Stromal cell of bone marrow (primary cell): ENCODE measurements at places on chromosomes 12 and 14.

GRCh38 chr12:123787466-123787865 is 25.4 kb downstream of the DNAH10 start:
- DNase-seq: no peak

- no peak for DNase-seq
Measured at GRCh38 chr12:111692575-111693210, 6.8 kb downstream of the ACAD10 start.

- no peak for DNase-seq
Measured at GRCh38 chr14:69259527-69260189, at the start of gene GALNT16. Gene GALNT16 (plus strand): TSS chr14:69260158. CDS start chr14:69260291, 133 bp downstream.

DNA sequence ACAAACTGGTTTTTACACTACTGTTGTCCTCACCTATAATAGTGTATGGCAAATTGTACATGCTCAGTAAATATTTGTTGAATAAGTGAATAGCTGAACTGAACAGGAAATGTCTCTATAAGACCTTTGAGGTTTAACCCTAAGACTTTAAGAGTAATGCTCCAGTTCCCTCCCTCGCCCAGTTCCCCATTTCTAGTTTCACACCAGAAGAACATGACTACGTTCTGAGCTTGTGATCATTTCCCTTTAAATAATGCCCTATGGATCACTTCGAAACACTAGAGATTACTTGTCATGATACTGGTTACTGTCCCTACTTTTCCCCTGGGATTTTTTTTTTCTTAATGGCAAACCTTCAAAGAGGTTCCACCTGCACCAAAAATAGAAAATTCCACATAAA is 69.3 kb downstream of the PRKD1 start:
- no peak for DNase-seq

DNA sequence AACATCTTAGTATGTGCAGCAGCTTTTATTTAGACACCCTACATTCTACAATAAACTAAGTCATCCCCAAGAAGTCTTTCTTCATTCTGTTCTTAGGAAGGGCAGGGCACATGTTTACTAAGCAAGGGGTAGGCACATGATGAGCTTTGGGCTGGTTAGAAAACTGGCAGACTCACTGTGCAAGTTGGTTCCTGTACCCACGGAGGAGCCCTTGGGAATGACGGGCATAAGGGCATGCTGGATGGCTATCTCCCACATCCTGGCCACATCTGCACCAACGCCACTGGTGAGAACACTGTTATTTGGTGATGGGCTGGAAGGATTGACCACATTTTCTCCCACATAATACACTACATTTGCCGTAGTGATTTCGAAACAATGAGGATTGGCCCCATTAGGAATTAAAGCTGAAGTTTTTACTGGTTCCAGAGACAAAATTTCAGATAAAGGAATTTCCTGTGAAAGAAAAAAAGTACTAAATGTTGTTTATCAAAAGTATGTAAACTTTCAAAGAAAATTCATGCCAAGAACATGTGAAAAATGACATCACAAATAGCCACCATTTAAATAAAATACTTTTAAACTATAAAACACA is 297.0 kb downstream of the PRKD1 start:
- no peak for DNase-seq

GRCh38 chr12:50615907-50616296 is 111.1 kb downstream of the DIP2B start:
- DNase-seq: no peak

DNA sequence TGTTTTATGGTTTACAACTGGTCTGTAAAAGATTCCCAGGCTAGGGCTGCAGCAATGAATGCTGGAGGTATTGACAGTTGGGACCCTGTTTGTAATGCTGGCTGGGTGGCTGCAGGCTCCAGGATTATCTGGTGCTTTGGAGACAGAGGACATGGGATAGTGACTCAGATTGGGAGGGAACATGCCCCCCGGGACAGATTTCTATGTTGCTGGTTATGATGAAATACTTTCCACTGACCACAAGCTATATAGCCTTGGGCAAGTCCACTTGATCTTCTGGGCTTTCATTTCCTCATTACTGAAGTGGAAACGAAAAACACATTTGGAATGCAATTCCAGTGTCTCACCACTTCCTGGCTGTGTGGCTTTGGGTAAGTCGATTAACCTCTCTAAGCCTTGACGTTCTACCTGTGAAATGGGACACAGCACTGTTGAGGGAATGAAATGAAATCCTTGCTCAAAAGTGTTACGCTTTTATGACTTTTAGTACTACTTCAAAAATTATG is 6.3 kb upstream of the TPCN1 start:
- peak; percentile 98 for DNase-seq

DNA sequence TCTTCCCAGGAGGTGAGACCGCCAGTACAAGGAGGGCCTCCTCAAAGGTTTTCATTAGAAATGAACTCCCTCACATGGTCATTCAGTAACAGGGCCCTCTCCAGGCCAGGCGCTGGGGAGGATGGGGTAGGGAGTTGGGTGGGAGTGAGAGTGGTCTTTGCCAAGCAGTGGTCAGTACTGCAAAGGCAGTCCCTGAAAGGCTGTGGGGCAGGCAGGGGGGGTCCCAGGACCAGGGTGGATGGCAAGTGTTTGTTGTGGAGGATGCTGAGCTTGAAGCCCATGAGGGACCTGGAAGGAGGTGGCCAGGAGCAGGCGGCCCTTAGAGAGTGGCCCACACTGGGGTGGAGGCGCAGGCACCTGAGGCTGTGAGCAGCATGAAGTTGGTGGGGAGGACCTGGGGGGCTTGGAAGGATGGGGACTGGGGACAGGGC is 26.1 kb downstream of the CEP170B start:
- DNase-seq: no peak

DNA sequence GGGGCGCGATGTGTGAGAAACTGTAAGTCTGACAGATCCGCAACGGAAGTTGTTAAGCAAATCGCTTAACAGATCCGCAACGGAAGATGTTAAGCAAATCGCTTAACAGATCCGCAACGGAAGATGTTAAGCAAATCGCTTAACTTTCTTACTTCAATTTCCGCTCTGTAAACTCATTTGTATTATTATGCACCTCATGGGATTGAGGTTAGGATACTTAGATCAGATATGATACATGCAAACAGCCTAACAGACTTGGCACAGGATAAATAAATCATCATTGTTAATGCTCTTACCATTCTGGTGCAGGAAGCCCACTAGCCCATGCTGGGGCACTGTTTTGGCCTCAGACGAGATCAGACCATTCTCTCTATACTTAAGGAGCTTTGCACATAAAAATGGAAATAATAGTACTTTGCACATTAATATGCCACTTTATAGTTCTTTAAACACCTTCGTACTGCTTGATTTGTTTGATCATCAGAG is 399 bp downstream of the NCAPD2 start:
- DNase-seq: no peak

DNA sequence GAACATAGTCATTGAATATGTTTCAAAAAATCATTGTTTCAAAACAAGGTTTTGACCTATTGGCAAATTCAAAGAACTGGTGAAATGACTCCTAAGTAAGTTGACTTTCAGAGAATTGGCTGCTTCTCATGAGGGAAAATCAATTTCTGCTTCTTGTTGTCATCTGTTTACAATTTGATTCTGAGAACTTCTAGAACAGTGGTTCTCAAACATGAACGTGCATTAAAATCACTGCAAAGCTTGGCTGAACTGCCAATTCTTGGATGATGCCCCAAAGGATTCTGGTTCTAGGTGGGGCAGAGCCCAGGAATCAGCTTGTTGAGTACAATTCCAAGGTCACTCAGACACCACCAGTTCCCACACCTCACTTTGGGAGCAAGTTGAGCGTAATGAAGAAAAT is 83.9 kb downstream of the ZFP36L1 start:
- no peak for DNase-seq

DNA sequence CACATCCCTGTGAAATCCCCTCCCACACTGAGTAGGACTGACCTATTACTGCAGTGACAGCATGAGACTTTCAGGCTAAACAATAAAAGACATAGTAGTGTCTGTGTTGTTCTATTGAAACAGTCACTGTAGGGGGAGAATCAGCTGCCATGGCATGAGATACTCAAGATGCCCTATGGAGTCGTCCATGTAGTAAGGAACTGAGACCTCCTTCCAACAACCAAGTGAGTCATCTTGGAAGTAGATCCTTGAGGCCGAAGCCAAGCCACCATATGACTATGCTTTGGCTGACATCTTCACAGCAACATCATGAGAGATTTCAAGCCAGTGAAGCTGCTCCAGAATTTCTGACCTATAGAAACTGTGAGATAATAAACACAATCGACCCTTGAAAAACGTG is 12.1 kb upstream of the LRP6 start:
- DNase-seq: peak; percentile 68

- DNase-seq: no peak
Measured at GRCh38 chr12:126507231-126507630, 1442.0 kb downstream of the AACS start.

DNA sequence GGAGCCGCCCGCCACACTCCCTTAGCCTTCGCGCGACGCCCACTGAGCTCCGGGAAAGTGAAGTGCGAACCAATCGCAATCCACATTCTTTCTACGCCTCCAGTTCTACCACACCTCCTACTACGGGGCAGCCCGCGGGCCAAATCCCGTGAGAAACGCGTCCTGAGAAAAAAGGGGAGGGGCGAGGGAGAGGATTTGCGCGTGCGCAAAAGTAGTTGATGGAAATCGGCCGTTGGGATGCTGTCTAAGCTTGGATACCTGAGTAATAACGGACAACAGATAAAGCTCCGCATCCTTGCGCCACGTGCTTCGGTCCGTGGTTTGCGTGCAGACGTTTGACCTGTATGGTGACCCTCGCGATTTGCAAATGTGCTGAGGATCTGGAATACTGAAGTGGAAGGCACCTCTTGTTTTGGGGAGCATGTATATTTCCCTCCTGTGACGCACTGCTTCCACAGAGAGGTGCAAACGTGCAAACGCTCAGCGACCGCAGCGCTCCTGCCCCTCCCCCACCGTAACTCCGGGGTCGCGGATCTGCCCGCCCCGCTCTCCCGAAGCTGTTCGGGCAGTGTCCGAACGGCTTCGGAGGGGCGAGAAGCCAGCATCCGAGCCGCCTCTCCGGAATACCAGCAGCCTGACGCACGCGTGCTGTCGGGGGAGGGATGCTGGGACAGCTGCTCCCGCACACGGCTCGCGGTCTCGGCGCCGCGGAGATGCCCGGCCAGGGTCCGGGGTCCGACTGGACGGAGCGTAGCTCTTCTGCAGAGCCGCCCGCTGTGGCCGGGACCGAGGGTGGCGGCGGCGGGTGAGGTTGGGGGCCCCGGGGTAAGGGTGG is at the start of the genes FAM216A and GPN3:
Gene FAM216A (plus strand): TSS at position 632 of the 835 bp plus-strand sequence. CDS start 31 bp downstream, at position 663.
Gene GPN3 (minus strand): TSS at position 44 of the 835 bp plus-strand sequence. CDS start 54 bp downstream, outside the sequence.
- DNase-seq: peak; percentile 97

DNA sequence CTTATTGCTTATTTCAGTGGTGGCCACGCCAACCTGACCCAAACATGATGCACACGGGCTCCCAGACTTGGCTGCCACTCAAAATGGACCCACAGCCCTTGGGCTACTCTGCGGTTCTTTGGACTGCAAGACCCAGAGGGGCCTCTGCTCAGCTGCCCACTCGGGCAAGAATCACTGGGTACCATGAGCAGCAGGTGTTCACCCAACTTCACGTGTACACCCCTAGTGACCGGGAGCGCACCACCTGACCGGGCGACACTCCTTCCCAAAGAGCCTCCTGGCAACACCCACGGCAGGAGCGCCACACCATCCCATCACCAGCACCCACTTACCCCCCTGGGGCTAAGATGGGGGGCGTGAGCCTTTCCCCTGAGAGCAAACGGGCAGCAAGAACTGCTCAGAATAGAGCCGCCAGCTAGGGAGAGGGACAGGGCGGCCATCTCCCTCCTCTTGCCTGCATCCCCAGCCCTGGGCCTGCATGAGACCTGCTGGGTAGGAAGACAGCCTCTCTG is 32.0 kb downstream of the CCNK start:
- DNase-seq: no peak

GRCh38 chr12:51949342-51950030 is 2.0 kb upstream of the ACVR1B start:
- no peak for DNase-seq

- no peak for DNase-seq
Measured at GRCh38 chr12:110694330-110694901, 5.5 kb upstream of the HVCN1 start.

- DNase-seq: peak; percentile 39
Measured at GRCh38 chr14:37232907-37233481, 35.3 kb downstream of the MIPOL1 start.

DNA sequence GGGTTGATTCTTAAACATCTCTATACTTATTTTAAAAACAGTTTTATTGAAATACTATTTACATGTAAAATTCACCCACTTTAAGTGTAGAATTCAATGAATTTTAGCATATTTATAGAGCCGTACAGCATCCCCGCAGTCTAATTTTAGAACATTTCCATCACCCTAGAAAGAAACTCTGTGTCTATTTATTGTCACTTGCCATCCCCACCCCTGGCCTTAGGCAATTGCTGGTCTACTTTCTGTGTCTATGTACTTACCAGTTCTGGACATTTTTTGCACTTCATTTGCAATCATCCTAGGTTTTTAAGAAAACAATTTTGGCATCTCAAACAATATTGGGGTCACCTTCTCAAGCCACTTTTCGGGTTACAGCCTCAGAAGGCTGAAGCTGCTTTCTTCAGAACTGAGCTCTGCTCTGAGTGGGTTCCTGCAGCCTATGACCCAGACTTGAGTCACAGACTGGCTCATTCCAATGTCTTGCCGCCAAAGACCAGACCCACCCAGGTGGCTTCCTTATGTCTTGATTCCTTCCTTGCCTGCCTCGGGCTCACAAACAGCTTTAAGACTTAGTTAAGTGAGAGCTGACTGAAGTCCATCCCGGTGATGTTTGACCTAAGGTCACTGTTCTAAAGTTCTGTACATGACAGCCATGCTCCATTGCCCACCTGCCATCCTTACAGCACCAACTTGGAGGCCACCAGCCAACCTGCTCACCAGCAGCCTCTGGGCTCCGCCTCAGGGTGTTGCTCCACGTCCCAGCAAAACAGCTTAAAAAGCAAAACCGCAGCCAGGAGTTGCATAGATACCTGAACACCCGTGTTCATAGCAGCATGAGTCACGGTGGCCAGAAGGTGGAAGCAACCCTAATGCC is 131.5 kb downstream of the CHST11 start:
- DNase-seq: peak; percentile 24

DNA sequence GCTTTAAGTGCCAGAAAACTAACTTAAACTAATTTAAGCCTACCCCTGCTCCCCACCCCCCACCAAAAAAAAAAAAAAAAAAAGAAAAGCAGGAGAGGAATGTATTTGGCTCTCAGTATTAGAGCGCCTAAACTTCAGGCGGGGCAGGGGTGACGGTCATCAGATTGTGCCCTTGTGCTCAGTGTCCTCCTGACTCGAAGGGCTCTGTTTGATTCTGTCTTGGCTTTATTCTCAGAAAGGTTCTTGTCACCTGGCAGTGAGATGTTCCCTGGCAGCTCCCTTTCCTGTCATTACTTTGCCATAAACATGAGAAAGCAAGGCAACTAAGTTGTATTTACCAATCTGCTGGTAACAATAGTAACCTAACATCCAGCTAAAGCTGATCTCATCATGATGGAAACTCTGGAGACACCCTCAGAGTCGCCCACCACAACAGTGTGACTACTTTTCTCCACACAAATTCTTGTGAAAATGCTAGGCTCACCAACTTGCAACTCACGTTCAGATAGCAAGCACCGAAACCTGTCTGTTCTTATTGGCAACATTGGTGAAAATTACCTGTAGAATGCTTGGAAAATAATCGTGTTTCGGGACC is 39.0 kb upstream of the WNK1 start:
- no peak for DNase-seq
